ENCODE measurements at places on chromosomes 12 and 14.

DNA sequence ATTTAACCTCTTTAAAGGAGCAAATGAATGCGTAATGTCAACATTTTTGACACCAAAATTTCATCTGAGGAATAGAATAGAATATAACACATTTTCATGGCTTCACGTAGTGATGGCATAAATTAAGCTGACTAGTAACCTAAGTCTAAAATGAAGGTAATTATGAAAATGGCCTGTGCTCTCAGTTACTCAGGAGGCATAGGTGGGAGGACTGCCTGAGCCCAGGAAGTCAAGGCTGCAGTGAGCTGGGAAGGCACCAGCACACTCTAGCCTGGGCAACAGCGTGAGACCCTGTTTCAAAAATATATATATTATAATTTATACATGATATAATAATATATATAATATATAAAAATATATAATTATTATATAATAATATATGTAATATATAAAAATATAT is 383.2 kb upstream of the ATP2B1 start:
- DNase-seq, result no peak

DNA sequence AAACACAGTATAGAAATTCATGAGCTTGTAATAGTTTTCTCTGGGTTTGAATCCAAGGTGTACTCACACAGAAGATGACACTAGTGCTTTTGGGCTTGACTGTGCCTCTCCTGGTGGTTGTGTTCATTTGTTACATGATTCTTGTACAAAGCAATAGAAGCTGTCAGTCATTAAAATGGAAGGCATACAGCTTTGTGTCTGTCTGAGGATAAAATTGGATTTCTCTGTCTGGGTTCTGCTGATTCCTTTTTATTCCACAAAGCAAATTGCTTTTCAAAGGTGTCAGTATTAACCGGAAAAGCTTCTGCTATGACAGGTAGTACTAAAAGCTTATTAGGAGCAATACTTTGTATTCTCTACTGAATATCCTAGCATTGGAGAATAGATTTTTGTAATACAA is 361.2 kb downstream of the SLC6A15 start:
- DNase-seq, result no peak

DNA sequence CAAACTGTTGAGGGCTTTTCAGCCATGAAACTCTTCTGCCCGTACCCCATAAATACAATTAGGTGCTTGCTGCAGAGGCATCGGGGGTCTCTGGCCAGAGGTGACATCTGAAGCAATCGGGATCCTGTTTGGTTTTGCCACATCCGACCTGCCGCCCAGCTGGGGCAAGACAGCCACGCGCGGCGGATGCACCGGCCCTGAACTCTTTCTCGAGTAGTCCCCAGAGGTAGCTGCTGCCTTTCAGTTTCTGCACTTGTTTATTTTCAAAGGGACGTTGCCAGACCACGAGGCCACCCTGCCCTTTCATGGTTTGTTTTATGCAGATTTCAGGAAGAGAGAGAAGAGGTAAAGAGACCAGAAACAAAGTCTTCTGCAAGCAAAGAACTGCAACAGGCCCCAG is 10.6 kb upstream of the MLXIP start:
- DNase-seq, result peak; percentile 90

DNA sequence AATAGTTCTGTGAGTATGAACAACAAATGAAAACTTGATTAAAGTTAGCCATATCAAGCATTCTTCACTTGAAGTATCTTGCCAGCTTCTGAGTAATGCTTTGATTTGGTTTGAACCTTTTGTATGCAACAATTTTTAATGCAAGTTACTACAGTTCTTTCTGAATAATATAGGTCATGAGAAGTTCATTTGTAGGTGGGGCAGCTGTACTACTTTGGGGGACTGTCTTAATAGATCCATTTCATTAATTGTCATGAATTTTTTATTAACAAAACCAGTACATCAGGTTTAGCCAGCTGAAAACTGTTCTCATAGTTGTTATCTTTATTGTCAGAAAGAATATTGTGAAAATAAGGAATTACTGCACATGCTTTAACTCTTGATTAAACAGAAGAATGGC is 142.7 kb downstream of the FOXA1 start:
- no peak for DNase-seq

- peak; percentile 87 for DNase-seq
These were observed 41.2 kb downstream of the YLPM1 start for GRCh38 chr14:74804219-74804825.

DNA sequence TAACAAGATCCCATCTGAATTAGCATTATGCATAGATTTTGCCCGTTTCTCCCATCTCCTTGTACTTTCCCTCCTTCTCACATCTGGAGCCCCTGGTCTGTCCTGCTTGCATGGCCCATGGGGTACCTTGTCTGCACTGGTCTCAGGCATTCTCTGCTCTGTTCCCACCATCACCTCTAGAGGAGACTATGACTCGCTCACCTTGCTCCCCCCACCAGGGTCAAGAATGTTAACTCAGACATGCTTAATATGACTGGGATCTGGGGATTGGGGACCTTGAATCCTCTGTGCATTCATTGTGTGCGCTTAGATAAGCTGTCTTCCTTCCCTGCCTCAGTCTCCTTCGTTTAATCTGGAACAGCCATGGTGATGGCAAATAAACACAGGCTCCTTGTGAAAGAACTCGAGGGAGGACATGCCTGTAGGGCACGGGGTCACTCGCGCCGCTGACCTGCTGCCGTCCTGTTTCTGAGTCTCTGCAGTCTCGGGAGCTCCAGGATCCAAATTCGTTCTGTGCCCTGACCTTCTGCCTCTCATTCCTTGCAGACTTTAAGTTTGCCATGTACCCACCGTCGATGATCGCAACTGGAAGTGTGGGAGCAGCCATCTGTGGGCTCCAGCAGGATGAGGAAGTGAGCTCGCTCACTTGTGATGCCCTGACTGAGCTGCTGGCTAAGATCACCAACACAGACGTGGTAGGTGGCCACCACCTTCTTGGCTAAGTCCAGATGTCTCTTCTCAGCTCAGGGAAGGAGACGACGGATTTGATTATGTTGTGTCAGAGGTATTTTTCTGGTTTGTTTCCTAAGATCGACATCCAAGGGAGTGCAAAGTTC is 15.0 kb downstream of the CCND2 start:
- no peak for DNase-seq
